ENCODE measurements at places on chromosomes 11 and 22.

DNA sequence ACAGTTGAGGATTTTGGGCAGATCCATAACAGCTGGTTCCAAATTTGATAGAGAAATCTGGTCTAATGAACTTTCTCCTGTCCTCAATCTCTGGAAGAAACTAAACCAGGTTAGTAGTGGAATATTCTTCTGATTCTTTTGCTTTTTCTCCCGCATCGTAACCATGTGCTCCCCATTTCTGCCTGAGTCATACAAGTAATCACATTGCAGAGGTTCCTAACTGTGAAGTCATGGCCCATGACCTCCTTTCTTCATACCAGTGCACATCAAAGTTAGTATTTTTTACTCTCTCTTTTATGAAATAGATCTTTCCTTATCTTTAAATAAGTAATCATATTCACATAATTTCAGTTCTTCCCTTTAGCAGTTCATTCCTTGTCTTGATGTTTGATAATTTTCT, 249.0 kb downstream of the DYNC2H1 start:
- H3K36me3 ChIP-seq = no peaks in the 10 kb centered on the region
- H3K27me3 ChIP-seq = no peaks in the 10 kb centered on the region
- H3K4me3 ChIP-seq = no peak overlapping the region
- DNase-seq = no peak

- H3K4me1 ChIP-seq = peaks cover 5% of the 10 kb centered on the region
- H3K27me3 ChIP-seq = peaks cover 6% of the 10 kb centered on the region
- H3K27ac ChIP-seq = no peak overlapping the region
- no peak for DNase-seq
- H3K4me3 ChIP-seq = no peak overlapping the region
These were observed 40.5 kb downstream of the GGTLC2 start for GRCh38 chr22:22684580-22685561.

GRCh38 chr22:48426466-48427380, 1401.0 kb downstream of the BRD1 start:
- H3K27me3 ChIP-seq = peaks cover 23% of the 10 kb centered on the region
- no peaks in the 10 kb centered on the region for H3K36me3 ChIP-seq
- H3K4me1 ChIP-seq = no peaks in the 10 kb centered on the region
- DNase-seq = no peak

DNA sequence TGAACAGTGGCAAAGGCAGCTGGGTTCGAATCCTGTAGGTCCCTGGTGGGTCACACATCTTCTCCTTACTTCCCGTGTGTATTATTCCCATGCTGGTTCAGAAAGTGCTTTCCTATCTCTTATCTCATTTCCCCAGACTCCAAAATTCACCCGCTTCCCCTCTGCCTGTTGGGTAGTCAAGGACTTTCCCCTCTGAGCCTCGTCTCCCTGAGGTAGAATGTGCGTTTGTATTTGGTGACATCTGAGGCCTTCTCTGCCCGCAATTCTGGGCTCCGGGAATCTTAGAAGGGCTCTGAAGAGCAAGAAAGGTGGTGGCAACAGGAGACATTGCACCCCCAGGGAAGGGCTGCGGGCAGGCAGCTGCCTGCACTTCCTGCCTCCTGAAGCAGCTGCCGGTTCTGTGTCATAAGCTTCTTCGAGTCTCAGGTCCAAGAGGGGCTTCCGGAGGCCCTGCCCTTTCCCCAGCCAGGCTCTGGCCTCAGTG, 5.9 kb downstream of the LRRC32 start:
- peaks cover 27% of the 10 kb centered on the region for H3K27me3 ChIP-seq
- H3K27ac ChIP-seq = peak overlapping the region; percentile 74
- DNase-seq = no peak
- peak overlapping the region; percentile 60 for H3K4me3 ChIP-seq

GRCh38 chr11:65317025-65317786, 2.5 kb downstream of the CDC42EP2 start:
- H3K27me3 ChIP-seq = peaks cover 3% of the 10 kb centered on the region
- H3K4me1 ChIP-seq = peaks cover 11% of the 10 kb centered on the region
- no peak for DNase-seq
- H3K36me3 ChIP-seq = no peaks in the 10 kb centered on the region
- no peak overlapping the region for H3K27ac ChIP-seq

- no peak for DNase-seq
- no peaks in the 10 kb centered on the region for H3K36me3 ChIP-seq
- H3K4me3 ChIP-seq = no peak within 1 kb of the TSS
- H3K4me1 ChIP-seq = peaks cover 31% of the 10 kb centered on the region
- H3K27ac ChIP-seq = no peak within 1 kb of the TSS
These were observed at the start of gene MYEOV for GRCh38 chr11:69293819-69294505. Gene MYEOV (plus strand): TSS chr11:69294155. CDS start chr11:69295355, 1,200 bp downstream.

- H3K4me3 ChIP-seq = no peak overlapping the region
- no peaks in the 10 kb centered on the region for H3K36me3 ChIP-seq
- H3K27ac ChIP-seq = peak overlapping the region; percentile 96
- no peaks in the 10 kb centered on the region for H3K27me3 ChIP-seq
- no peak for DNase-seq
- H3K4me1 ChIP-seq = peaks cover 37% of the 10 kb centered on the region
These were observed 1.5 kb downstream of the APOBEC3H start for GRCh38 chr22:39098576-39098975.

- H3K4me3 ChIP-seq = no peak overlapping the region
- no peak for DNase-seq
- no peak overlapping the region for H3K27ac ChIP-seq
These were observed 72.8 kb upstream of the MYOD1 start for GRCh38 chr11:17646451-17647145.

DNA sequence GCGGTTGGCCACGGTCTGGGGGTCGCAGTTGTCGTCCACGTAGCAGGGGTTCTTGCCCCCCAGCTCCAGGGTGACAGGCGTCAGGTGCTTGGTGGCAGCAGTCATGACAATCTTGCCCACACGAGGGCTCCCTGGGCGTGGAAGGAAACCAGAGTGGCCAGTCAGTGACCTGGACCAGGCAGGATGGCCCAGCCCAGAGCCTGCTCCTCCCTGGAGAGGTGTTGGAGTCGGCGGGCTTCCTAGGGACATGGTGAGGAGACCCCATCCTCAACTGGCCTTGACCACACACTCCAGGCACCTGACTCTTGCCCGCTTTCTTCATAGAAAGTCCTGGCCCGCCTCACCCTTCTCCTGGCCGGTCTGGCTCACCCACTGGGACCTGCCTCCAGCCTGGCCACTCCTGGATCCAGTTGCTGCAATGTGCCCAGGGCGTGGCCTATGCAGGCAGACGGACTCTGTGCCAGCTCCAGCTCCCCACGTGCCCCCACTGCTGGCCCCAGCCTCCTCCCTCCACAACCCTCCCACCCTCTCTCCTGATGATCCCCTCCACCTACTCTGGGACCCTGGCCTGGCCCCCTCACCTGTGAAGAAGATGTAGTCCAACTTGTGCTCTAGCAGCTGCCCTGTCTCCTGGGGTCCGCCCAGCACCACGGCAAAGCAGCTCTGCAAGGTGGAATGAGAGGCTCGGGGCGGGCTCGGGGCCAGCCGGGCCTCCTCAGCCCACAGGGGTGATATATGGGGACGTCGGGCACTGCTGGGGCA, 8.7 kb downstream of the ALDH3B2 start:
- H3K27me3 ChIP-seq = peaks cover 7% of the 10 kb centered on the region
- no peak for DNase-seq
- H3K4me3 ChIP-seq = no peak overlapping the region
- H3K4me1 ChIP-seq = no peaks in the 10 kb centered on the region
- H3K36me3 ChIP-seq = no peaks in the 10 kb centered on the region
- no peak overlapping the region for H3K27ac ChIP-seq

GRCh38 chr22:31124811-31125465, 2.2 kb downstream of the INPP5J start:
- no peaks in the 10 kb centered on the region for H3K36me3 ChIP-seq
- no peak overlapping the region for H3K27ac ChIP-seq
- no peak for DNase-seq
- H3K4me1 ChIP-seq = peaks cover 6% of the 10 kb centered on the region
- no peaks in the 10 kb centered on the region for H3K27me3 ChIP-seq

DNA sequence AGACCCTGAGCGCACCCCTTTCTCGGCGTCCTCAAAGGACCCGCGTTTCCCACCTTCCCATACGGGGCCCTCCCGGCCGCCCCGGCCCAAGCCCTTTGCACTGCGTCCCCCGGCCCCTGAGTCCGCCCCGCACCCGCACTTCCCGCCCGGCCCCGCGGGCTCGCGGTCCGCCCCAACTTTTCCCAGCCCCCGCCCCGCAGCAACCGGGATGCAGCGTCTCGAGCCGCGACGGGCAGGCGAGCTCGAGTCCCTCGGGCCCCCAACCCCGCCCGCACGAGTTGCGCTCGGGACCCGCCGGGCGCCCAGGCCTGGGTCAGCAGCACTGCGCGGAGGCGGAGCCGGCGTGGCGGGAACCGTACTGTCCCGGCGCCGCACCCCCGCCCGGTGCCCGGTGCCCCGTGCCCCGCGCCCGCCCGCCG, 371 bp downstream of the SMCO4 start:
- no peak for DNase-seq
- peaks cover 13% of the 10 kb centered on the region for H3K27me3 ChIP-seq
- peak overlapping the region; percentile 81 for H3K27ac ChIP-seq
- H3K36me3 ChIP-seq = peaks cover 2% of the 10 kb centered on the region

DNA sequence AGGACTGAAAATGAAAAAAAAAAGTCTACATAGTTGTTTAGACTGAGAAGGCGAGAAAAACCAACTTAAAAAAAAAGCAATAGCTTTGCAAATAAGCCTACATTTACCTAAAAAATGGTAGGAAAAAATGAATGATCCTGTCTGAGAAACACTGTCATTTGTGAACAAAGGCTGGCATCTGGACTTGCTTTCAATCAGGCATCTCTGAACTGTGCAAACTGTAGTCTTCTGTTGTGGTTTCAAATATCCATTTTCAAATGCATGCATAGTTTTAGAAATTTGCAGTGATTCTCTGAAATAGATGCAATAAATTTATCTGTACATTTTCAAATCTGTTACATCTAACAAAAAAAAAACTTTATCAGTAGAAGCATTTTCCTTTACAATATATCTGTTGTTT, 106.1 kb upstream of the LUZP2 start:
- no peaks in the 10 kb centered on the region for H3K27me3 ChIP-seq
- DNase-seq = no peak

DNA sequence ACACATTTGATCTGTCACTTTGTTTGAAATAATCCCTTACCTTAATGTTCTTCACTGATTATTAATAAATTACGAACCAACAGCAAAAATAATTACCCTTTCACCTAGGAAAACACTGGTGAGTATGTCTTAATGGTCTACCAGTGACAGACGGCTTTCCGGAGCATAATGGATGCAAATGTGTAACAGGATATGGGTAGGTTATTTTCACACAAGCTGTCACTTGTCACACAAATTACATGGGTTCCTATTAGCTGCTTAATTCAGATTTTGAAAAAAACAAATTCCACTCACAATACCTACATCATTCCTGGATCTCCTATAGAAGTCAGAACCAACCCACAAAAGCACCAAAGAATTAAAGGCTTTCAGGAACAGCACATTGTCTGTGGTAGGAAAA, 127.9 kb downstream of the WT1 start:
- no peak for DNase-seq
- peaks cover 2% of the 10 kb centered on the region for H3K4me1 ChIP-seq
- H3K27me3 ChIP-seq = peaks cover 39% of the 10 kb centered on the region
- no peaks in the 10 kb centered on the region for H3K36me3 ChIP-seq

- DNase-seq = no peak
- H3K36me3 ChIP-seq = peaks cover 2% of the 10 kb centered on the region
- peaks cover 14% of the 10 kb centered on the region for H3K4me1 ChIP-seq
- no peaks in the 10 kb centered on the region for H3K27me3 ChIP-seq
- peak overlapping the region; percentile 32 for H3K27ac ChIP-seq
- H3K4me3 ChIP-seq = no peak overlapping the region
These were observed 43.3 kb downstream of the USP35 start for GRCh38 chr11:78231962-78232501.

GRCh38 chr11:69027704-69028372, 14.8 kb upstream of the MRGPRF start:
- no peak overlapping the region for H3K27ac ChIP-seq
- no peak overlapping the region for H3K4me3 ChIP-seq
- H3K4me1 ChIP-seq = peaks cover 4% of the 10 kb centered on the region
- no peak for DNase-seq

DNA sequence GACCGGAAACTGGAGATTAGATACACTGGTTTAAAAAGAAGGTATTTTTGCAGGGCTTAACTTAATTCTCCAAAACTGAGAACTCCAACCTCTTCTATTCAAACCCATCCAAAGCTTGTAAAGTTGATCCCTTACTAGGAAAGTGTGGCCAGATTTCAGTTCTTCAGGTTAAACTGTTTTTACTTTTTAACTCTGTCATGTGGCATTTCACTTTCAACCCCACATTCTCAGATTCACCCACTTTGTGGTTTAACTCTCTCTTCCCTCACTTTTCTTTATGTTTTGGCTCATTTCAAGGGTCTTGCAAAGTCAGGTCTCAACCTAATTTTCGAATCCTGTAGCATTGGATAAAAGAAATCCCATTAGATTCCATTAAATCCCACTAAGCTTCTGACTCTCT, 75.4 kb downstream of the MPPED2 start:
- DNase-seq = no peak
- H3K4me3 ChIP-seq = no peak overlapping the region

DNA sequence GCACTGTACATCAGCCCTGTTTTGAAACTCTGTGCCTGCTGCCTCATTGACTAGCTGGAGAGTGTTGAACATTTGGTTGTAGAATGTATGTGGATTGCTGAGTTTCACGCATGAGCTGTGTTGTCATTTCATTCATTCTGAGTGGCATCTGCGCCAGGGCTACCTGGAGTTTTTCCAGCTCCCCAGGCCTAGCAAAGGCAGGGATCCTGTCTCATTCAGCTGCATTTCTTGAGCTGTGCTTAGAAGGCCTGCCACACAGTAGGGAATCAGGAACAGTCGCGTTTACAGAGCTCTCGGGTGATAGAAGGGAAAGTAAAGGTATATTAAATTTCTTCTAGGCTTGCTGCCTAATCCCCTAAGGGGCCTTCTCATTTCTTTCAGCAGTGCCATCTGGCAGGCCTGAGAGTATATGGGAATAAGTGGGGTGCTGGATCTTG, 44.3 kb downstream of the PTPRJ start:
- DNase-seq = no peak
- H3K27ac ChIP-seq = no peak overlapping the region
- peaks cover 37% of the 10 kb centered on the region for H3K4me1 ChIP-seq
- no peak overlapping the region for H3K4me3 ChIP-seq
- peaks cover 3% of the 10 kb centered on the region for H3K36me3 ChIP-seq
- no peaks in the 10 kb centered on the region for H3K27me3 ChIP-seq

DNA sequence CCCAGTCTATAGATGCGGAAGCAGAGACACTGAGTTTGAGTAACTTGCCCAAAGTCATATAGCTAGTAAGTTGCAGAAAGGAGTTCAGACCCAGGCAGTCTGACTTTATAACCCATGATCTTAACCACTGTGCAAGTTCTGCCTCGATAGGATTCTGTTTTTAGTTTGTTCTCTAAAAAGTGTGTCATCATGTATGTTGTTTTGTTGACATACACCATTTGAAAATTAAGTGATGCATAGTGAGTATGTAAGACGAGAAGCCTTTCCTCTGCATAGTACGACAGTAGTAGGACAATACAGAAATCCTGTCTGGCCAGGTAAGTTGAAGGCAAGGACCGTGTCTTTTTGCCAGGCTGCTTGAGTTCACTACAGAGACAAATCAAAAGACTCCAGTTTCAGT, 3.3 kb downstream of the ZC3H12C start:
- H3K36me3 ChIP-seq = peaks cover 5% of the 10 kb centered on the region
- H3K27me3 ChIP-seq = peaks cover 31% of the 10 kb centered on the region
- H3K4me3 ChIP-seq = no peak overlapping the region
- no peak overlapping the region for H3K27ac ChIP-seq
- no peak for DNase-seq

Data from T-helper 17 cell (primary cell).